ENCODE measurements at places on chromosomes 12 and 14. TPM values are rescaled to one million over a fixed set of nuclear protein-coding genes. Genes with fewer than 3 reads are reported as not detected.

The STON2 gene
- 0.49 TPM for total RNA-seq

The NXPH4 gene
- 1.7 TPM for total RNA-seq

The SNW1 gene
- total RNA-seq, result 63.1 TPM

The C12orf43 gene
- 11.3 TPM for total RNA-seq

The VRTN gene
- not detected for total RNA-seq

The AKAP6 gene
- 3.0 TPM for total RNA-seq

Data from RPMI7951 (cell line).